ENCODE measurements at places on chromosomes 5 and 9. TPM values are rescaled to one million over a fixed set of nuclear protein-coding genes. Genes with fewer than 3 reads are reported as not detected.

The RGS7BP gene
- 0.07 TPM for total RNA-seq

DNA sequence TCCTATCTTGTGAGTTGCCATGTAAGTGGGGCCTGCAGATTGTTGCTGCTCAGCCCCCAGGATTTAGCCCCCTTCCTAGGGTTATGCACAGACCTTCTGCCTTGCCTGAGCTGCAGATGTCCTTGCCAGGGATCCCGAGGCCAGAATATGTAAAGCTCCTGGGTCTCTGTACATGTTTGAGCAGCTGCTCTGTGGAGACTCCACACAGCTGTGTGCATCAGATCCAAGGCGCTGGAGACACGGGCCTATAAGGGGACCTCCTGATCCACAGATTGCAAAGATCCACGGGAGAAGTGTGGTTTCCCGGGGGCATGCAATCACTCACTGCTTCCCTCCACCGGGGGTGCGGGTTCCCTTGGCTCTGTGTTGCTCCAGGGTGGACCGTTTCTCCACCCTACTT lies 28.9 kb downstream of the TAF11L14 start:
- no peak overlapping the region for H3K27ac ChIP-seq
- H3K27me3 ChIP-seq, result no peaks in the 10 kb centered on the region
- no peaks in the 10 kb centered on the region for H3K36me3 ChIP-seq
- H3K4me1 ChIP-seq, result no peaks in the 10 kb centered on the region
- no peak for DNase-seq
- no peak overlapping the region for H3K4me3 ChIP-seq

GRCh38 chr9:18922161-18922885 lies 110.7 kb downstream of the SAXO1 start:
- H3K27ac ChIP-seq, result no peak overlapping the region
- no peaks in the 10 kb centered on the region for H3K36me3 ChIP-seq
- H3K27me3 ChIP-seq, result no peaks in the 10 kb centered on the region
- no peak overlapping the region for H3K4me3 ChIP-seq
- DNase-seq, result no peak
- H3K4me1 ChIP-seq, result no peaks in the 10 kb centered on the region

The PCDHB16 gene
- total RNA-seq, result 3.2 TPM

The REEP2 gene
- total RNA-seq, result 16.0 TPM

The NIPAL4 gene
- total RNA-seq, result 7.1 TPM

DNA sequence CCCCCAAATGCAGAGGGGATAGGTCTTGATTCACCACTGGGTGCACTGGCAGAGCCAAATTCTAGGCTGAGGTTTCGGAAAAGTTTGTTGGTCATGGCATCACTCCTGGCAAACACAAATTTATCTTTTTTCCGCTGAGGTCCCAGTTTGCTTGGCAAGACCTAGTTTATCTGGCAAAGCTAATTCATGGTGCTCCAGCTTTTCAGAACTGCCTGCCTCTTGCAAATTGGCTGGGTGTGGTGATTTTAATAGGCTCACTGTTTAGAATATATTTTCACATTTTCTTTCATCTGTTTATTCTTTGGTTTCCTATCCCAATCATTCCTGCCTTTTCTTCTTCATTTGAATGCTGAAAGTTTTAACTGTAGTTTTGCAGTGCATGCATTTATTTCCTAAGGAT lies 50.5 kb upstream of the MAMDC2 start:
- DNase-seq, result no peak
- no peaks in the 10 kb centered on the region for H3K36me3 ChIP-seq
- H3K4me3 ChIP-seq, result no peak overlapping the region
- H3K27me3 ChIP-seq, result no peaks in the 10 kb centered on the region
- no peak overlapping the region for H3K27ac ChIP-seq

DNA sequence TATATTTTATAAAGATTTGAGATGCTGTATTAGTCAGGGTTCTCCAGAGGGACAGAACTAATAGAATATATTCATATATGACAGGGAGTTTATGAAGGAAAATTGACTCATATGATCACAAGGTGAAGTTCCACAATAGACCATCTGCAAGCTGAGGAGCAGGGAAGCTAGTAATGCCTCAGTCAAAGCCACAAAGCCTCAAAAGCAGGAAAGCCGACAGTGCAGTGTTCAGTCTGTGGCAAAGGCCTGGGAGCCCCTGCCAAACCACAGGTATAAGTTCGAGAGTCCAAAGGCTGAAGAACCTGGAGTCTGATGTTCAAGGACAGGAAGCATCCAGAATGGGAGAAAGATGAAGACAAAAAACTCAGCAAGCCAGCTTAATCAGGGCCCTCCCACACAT lies 382.2 kb downstream of the LRRC70 start:
- no peak for DNase-seq
- no peaks in the 10 kb centered on the region for H3K27me3 ChIP-seq
- H3K36me3 ChIP-seq, result no peaks in the 10 kb centered on the region
- no peak overlapping the region for H3K4me3 ChIP-seq

DNA sequence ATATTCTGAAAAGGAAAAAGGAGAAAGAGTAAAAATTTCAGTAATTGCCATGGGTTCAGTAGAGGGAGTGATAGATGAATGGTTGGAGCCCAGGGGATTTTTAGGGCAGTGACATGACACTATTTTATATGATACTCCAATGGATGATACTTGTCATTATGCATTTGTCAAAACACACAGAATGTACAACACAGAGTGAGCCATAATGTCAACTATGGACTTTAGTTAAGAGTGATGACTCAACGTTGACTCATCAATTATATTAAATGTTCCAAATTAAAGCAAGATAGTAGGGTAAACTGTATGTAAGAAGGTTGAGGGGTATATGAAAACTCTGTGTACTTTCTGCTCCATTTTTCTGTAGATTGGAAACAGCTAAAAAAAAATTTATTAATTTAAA lies 586.4 kb downstream of the TAF11L14 start:
- no peaks in the 10 kb centered on the region for H3K4me1 ChIP-seq
- no peak overlapping the region for H3K27ac ChIP-seq
- H3K27me3 ChIP-seq, result no peaks in the 10 kb centered on the region
- H3K36me3 ChIP-seq, result no peaks in the 10 kb centered on the region
- DNase-seq, result no peak

The JAKMIP2 gene
- 15.1 TPM for total RNA-seq

The GABRA6 gene
- total RNA-seq, result not detected

The ENDOG gene
- 17.8 TPM for total RNA-seq

The MLANA gene
- total RNA-seq, result not detected
